ENCODE measurements at places on chromosomes 4 and X.

- no peak for DNase-seq
Measured at GRCh38 chrX:38458071-38458470, 103.3 kb upstream of the TSPAN7 start.

DNA sequence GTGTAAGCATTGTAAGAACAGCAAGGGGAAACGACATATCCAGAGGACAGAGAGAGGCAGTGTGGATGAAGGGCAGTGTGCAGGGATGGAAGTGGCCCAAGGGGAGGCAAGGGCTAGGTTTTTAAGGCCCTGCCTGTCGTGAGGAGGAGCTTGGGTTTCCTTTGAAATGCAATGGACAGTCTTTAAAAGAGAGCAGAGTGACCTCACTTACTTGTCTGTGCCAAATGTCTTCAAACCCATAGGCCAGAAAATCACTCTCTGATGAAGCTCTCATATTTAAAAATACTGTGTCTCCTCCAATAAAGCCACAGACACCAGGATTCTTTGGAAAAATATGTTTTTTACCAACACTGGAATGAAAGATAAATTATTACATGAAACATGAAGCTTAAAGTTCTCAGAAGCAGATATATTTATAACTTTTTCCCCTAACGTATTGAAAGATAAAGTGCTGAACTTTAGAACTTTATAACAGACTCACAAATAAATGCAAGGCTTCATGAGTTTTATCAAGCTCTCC is 19.2 kb upstream of the ATXN3L start:
- no peak for DNase-seq

DNA sequence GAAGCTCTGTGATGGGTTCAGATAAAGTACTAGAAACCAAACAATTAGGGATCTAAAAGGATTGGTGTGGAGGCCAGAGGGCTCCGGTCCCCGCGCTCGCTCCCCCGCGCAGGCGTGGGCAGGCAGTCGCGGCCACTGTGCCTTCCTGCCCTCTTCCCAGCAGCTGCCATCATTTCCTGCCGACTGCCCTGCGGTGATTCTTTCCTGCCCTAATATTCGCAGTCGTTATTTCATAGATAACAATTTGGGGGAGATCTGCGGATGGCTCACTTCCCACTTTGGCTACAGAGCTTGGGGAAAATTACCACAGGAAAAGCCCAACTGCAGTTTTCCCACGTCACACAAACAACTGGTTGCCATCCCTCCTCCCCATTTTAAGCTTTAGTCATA is 2.2 kb downstream of the GRIA2 start:
- DNase-seq: no peak

DNA sequence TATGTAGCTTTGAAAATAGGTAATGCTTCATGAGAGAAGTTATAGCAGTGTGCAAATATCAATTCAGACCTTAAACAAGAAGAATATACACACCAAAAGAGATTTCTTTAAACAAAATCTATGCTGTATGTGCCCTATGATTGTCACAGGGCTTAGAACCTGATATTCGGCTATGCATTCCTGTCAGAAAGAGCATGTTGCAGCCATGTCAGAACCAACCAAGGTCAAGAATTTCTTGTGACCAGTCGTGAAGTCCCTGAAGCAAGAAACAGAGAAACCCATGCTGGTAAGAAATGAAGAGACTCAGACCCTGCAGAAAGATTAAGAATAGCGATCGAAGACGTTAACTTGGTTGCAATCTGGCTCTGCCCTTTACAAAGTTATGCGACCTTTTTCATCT is 210.3 kb upstream of the SPIN4 start:
- DNase-seq: peak; percentile 3

DNA sequence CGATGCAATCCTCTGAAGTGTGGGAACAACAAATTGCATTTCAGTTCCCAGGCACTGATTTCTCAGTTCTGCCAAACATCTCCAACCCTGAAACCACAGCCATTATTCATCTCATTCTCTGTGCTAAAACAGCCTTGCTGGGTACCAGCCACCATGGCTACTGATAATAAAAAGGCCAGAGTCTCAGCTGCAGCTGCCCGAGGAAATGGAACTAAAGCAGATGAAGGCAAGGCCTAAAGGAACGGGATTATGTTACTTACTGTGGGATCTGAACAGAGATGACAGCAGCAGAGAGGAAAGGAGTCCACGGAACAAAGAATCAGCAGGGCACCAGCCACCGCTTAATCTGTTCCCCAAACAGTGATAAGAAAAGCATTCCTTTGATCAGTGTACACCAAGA is 155.7 kb downstream of the PAPSS1 start:
- no peak for DNase-seq

DNA sequence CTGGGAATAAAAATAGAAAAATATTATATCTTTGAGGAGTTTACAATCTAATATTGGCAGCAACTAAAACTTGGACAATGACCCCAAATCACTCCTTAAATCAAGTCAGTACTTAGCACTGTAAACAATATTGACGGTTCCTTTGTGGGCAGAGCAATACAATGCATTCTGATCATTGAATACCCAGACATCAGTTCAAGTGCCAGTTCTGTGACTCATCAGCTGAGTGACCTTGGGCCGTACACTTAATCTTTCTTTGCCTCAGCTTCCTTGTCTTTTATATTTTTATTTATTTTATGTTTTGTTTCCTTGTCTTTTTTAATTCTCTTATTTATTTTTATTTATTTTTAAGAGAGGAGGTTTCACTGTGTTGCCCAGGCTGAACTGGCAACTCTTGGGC is 112.2 kb upstream of the ANXA3 start:
- no peak for DNase-seq

GRCh38 chr4:44351069-44351468 is 97.5 kb downstream of the KCTD8 start:
- DNase-seq: no peak

- DNase-seq: peak; percentile 37
Measured at GRCh38 chrX:65993915-65994460, 45.9 kb downstream of the VSIG4 start.

All from K562 (cell line).